ENCODE measurements at places on chromosomes 4 and X.

- DNase-seq: no peak
Measured at GRCh38 chrX:72621625-72622485, 49.2 kb upstream of the HDAC8 start.

DNA sequence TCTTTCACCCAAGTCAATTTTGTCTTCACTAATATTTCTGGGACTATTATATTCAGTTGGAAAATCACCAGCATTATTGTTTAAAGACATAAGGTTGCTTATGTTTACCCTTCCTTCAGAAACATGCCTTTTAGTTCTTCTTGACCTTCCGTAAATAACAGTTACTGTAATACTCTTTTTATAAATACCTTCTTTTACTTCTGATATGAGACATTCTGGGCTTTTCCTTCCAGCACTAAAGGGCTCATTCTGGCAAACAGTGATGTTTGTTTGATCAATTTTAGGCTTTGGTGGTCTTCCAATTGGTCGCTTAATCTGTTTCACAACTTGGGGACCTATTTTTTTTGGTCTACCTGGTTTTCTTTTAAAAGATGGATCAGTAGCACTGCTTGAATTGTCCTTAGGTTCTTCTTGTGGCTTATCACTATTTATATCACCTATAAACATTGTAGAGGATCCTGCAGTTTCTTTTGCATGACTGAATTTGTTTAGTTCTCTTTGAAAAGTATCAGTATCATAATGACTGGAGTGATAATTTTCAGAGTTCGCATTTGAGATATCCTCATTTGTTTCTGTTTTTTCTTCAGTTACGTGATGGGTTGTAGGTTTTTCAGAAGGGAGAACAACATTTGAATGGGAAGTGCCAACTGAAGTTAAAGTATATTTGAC is 64.8 kb downstream of the NCAPG start:
- no peak for DNase-seq

DNA sequence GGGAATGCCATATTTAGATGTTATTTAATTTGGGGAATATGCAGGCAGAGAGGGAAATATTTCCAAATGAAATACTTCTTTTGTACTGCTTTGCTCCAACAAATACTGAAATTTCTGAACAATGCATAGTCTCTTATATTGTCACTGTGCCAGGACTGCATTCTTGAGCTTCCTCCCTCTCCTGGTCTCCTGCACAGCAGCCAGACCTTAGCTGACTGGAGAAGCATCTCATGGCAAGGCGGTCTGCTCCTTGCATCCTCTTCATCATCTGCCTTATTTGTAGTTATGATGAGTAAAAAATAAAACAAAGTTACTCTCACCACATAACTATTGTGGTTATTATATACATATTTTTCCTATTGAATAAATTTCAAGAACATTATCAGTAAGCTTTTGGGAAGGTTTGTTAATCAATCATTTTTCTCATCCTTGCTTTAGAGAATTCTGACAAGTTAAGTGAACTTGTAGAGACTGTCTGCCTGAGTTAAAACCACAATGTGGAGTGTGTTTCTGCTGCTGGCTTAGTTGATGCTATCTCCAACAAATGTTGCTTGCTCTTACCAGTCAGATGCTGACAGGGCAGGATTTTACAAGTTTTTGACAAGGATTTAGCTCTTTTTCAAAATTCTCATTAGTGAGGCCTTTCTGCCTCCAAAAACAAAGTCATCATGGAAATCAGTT is 153.6 kb downstream of the SOWAHB start:
- no peak for DNase-seq

DNA sequence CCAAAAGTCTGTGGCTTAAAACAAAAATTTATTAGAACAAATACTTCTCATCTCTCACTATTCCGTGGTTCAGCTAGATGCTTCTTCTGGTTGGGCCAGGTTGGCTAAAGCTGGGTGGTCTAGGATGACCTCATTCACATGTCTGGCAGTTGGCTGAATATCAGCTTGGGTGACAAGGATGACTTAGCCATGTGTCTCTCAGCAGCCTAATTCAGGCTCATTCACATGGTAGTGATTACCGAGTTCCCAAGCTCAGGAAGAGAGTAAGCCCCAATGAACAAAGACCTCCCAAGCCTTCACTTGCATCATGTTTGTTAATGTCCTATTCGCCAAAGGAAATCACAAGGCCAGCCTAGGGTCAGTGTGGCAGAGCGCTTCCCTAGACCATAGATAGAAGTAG is 119.4 kb downstream of the FANCB start:
- no peak for DNase-seq

DNA sequence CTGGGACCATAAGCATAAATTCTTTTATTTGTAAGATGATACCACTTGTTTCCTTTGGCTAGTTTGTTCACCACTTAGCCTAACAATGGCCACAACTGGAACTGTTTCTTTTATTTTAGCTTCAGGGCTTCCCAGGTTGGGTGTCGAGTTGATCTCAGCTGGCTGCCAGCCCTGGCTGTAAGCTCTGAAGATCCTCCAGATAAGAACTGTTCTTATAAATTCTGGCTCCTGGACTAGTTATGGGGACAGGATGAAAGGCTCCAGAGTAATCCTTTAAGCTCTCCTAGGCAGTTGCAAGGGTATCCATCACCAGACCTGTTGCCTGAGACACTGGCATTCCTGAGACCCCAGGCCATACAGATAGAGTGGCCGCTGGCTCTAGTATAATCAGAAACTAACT is 129.4 kb upstream of the ACSL4 start:
- DNase-seq: no peak
